ENCODE measurements at places on chromosomes 5 and 9. TPM values are rescaled to one million over a fixed set of nuclear protein-coding genes. Genes with fewer than 3 reads are reported as not detected.
A peak's percentile ranks its signal among the peaks of the same experiment; 100 is the strongest.

GRCh38 chr5:161034451-161034850 lies 182.4 kb upstream of the ATP10B start:
- no peaks in the 10 kb centered on the region for H3K27me3 ChIP-seq
- DNase-seq: no peak
- no peak overlapping the region for H3K27ac ChIP-seq
- H3K4me1 ChIP-seq: no peaks in the 10 kb centered on the region

DNA sequence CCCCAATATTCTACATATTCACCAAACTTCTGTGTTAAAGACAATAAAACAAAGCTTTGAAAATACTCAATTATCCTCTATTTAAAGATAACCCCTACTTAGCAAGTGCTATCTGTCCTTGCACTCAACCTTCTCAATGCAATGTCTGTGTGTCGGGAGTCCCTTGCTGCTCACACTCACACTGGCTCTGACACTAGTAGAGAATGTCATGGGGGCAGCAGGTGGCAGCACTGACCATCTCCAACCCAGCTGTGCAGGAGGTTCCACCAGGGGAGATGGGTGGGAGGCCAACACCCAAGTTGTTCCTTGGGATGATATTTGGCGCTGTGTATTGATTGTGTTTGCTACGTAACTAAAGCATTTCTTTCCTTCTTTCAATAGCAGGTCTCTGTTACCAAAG lies 59.4 kb upstream of the SIMC1 start:
- no peaks in the 10 kb centered on the region for H3K36me3 ChIP-seq
- H3K4me1 ChIP-seq: no peaks in the 10 kb centered on the region
- DNase-seq: no peak
- H3K27me3 ChIP-seq: no peaks in the 10 kb centered on the region

DNA sequence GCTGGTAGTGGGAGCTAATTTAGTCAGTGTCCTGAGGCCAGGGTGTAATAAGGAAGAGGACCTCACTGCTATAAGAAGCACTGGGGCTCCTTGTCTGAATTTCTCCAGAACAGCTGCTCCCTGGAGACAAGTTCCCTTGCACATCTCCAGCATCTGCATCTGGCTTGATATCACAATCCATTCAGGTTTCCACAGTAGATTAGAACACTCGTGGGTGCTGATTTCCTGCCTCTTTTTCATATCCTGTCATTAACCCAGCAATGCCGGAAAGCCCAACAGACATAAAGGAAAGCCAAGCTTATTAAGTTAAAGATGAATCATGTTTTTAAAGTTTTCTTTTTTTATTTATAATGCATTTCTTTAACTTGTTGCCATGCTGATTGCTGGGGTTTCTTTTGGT lies 232.3 kb upstream of the WWC1 start:
- H3K27me3 ChIP-seq: no peaks in the 10 kb centered on the region
- no peak overlapping the region for H3K4me3 ChIP-seq
- DNase-seq: no peak
- no peak overlapping the region for H3K27ac ChIP-seq

DNA sequence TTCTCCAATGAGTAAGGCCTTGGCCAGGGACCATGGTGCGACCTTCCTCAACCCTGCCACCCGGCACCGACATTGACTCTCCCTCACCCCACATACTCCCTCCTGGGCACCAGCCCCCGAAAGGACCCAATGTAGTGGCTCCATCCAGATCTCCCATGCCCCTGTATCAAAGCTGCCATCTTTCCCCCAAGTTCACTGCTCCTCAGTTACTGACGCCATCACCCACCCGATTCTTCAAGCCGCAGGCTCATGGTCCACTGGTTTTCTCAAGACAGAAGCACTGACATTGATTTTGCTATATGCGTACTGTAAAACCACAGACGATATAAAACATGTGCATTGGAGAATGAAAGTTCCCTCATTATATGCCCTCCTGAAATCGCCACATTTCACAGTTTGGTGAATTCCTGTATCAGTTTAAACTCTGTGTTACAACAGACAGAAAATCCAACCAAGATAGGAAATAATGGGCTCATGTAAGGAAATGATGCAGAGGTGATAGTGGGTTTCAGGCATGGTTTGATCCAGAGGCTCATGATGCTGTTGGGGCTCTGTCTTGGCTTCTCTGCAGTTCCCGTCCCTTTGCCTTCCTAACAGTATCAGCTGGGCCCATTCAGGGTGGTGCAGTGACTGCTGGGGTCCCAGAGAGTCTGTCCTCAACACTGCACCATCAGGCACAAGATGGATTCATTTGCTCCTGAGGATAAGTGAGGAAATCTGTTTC lies 207.3 kb upstream of the IER5L start:
- no peaks in the 10 kb centered on the region for H3K27me3 ChIP-seq
- H3K36me3 ChIP-seq: no peaks in the 10 kb centered on the region
- no peak overlapping the region for H3K27ac ChIP-seq
- no peaks in the 10 kb centered on the region for H3K4me1 ChIP-seq
- no peak for DNase-seq

DNA sequence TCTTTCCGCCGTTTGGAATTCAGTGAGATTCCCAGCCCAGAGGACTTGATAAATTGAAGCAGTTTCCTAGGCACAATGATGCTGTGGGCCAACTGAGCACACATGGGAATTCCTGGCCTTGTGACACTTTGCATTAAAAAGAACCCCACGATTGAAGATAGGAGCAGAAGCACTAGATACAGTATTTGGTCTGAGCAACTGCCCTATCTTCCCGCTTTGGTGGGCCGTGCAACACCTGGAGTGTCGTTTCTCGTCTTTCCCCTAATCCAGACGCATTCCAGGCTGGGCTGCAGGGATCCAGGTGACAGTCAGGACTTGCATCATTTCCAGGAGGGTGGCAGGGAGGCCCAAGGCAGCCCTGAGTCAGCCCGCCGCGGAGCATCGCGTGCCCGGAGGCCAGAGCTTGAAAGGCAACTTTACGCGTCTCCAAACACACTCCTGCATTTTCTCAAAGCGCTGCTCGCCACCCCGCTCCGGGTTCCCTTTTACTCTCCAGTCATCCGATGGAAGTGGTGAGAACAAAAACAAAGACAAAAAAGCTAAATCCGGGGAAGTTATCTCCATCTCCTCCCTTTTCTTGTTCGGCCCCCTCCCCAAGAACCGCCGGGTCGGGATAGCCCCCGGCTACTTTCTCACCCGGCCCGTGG lies 753 bp upstream of the STC2 start:
- no peaks in the 10 kb centered on the region for H3K36me3 ChIP-seq
- H3K27me3 ChIP-seq: peaks cover 20% of the 10 kb centered on the region
- no peak overlapping the region for H3K27ac ChIP-seq
- H3K4me1 ChIP-seq: peaks cover 22% of the 10 kb centered on the region
- DNase-seq: peak; percentile 54
- H3K4me3 ChIP-seq: peak overlapping the region; percentile 58

The SLC24A2 gene
- 0.15 TPM for polyA plus RNA-seq

The KCNV2 gene
- not detected for polyA plus RNA-seq

DNA sequence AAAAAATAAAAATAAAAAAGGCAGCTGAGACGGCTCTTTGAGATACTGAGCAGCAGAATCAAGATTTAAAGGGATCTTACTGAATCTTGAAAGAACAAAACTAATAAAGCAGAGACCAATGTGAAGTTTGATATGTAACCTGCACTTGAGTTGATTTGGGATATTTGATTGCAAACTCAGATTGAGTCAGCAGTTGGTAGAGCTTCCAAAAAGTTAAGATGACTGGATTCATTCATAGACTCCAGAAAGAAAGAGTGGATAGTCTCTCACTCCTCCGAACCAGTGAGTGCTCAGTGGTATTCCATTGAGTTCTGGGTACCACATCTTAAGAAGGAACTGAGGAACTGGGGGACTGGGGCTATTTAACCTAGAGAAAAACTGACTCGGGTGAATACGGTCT lies 52.7 kb upstream of the TESK1 start:
- H3K27ac ChIP-seq: no peak overlapping the region
- no peak for DNase-seq
- H3K4me3 ChIP-seq: no peak overlapping the region
- peaks cover 16% of the 10 kb centered on the region for H3K4me1 ChIP-seq

The SLC6A19 gene
- polyA plus RNA-seq: 69.3 TPM

The LCN10 gene
- polyA plus RNA-seq: 3.9 TPM

GRCh38 chr5:60510049-60510448 lies 189.9 kb downstream of the DEPDC1B start:
- H3K4me1 ChIP-seq: no peaks in the 10 kb centered on the region
- no peak overlapping the region for H3K4me3 ChIP-seq
- no peak overlapping the region for H3K27ac ChIP-seq
- H3K27me3 ChIP-seq: no peaks in the 10 kb centered on the region

GRCh38 chr5:165242646-165243045 lies 1737.2 kb downstream of the MAT2B start:
- no peaks in the 10 kb centered on the region for H3K27me3 ChIP-seq
- H3K4me1 ChIP-seq: no peaks in the 10 kb centered on the region
- H3K4me3 ChIP-seq: no peak overlapping the region
- no peaks in the 10 kb centered on the region for H3K36me3 ChIP-seq

The LHX2 gene
- not detected for polyA plus RNA-seq

DNA sequence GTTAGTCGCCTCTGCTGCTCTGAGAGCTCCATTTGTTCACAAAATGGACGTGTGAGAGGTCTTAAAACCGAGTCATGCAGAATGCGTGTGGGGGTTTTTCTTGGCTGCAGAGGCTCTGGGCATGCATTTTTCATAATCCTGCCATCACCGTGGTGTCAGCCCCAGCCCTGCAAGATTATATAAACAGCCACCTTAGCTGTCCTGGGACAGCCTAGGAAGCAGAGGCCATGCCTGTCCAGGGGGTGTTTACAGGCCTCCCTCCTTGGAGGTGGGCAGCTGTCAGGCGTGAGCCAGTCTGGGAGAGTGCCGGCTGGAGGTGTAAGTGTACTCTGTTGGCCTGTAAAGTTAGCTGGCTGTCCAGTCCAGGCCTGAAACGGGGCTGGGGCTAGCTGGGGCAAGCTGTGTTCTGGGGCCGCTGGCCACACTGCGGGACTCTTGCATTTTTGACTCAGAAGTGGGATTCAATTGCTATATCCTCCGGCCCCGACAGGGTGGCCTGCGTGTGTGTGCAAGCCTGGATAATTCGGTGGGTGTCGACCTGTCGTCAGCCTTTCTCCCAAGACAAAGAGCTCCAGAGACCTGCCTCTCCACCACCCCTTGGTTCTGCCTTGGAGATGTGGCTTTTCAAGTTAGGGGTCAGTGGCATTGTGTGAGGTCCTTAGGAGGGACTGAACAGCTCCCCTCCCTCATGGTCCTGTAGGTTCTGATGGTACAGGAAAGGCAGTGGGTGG lies 2.4 kb downstream of the WNK2 start:
- no peak overlapping the region for H3K4me3 ChIP-seq
- H3K4me1 ChIP-seq: no peaks in the 10 kb centered on the region
- no peaks in the 10 kb centered on the region for H3K36me3 ChIP-seq
- no peak overlapping the region for H3K27ac ChIP-seq

DNA sequence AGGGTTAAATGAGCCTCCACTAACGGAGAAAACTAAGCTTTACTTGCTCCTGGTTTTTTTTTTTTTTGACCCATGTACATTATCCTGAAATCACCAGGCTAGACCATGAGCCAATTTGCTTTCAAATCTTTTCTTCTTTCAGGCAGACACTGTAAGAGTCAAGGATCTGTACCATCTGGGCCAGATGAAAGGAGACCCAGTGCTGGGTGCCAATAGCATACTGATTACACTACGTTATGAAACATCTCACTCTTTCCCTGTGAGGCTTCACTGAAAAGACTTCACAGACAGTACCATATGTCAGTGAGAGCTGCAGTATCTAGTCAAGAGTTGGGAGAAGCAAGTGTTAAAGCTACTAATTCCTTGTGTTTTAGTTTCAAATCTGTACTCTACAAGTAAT lies 161.2 kb upstream of the PTPRD start:
- no peak overlapping the region for H3K4me3 ChIP-seq
- H3K4me1 ChIP-seq: no peaks in the 10 kb centered on the region

The RASGRF2 gene
- 4.9 TPM for polyA plus RNA-seq

DNA sequence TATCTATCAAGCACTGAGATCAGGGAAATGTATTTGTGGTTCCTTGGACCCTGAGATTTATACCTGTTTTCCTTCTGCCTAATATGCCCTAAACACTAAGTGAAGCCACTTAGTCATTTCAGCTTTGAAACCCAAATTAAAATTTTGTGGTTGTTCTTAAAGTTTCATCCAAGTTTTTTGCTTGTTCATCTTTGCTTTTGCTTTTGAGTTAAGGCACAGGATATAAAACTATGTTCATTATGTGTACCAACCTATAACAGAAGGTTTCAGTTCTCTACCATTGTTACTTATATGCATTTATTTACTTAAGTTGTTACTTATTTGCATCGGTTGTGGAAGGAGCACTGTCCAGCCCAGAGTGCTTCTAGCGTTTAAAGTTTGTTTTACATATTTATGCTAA lies 382.3 kb downstream of the PTPRD start:
- H3K4me1 ChIP-seq: no peaks in the 10 kb centered on the region
- H3K27me3 ChIP-seq: no peaks in the 10 kb centered on the region
- no peak for DNase-seq
- no peak overlapping the region for H3K27ac ChIP-seq

GRCh38 chr5:91484662-91485061 lies 101.5 kb upstream of the ARRDC3 start:
- no peaks in the 10 kb centered on the region for H3K27me3 ChIP-seq
- DNase-seq: no peak
- H3K4me3 ChIP-seq: no peak overlapping the region
- no peaks in the 10 kb centered on the region for H3K4me1 ChIP-seq

The TTC39B gene
- 4.9 TPM for polyA plus RNA-seq

The CNOT6 gene
- 5.9 TPM for polyA plus RNA-seq

The SPATA31A3 gene
- not detected for polyA plus RNA-seq

- no peaks in the 10 kb centered on the region for H3K4me1 ChIP-seq
- H3K36me3 ChIP-seq: no peaks in the 10 kb centered on the region
- no peak overlapping the region for H3K27ac ChIP-seq
- H3K4me3 ChIP-seq: no peak overlapping the region
Measured at GRCh38 chr9:134443174-134444037, 117.2 kb downstream of the RXRA start.

The FAM81B gene
- polyA plus RNA-seq: 2.3 TPM

GRCh38 chr5:67194166-67194565 lies 2.4 kb downstream of the CD180 start:
- DNase-seq: no peak
- H3K36me3 ChIP-seq: no peaks in the 10 kb centered on the region
- no peak overlapping the region for H3K27ac ChIP-seq
- no peaks in the 10 kb centered on the region for H3K27me3 ChIP-seq

The RGS3 gene
- polyA plus RNA-seq: 137 TPM

DNA sequence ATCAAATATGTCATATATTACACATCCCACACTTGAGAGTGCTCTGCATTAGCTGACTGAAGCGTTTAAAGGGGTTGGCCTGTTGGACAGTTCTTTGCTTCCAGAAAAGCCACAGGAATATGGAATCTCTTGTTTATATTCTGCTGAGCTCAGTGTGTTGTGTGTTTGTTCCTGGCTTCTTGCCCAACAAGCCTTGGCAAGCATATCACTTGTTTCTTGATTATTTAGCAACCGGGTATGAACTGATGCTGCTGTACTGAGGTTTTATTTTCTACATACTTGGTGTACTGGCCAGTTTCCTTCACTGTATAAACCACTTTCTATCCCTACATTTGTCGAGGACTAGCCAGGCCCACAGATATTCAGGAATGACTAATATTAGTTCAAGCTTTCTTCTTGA lies 378.9 kb downstream of the KCTD16 start:
- peak; percentile 27 for DNase-seq
- no peaks in the 10 kb centered on the region for H3K27me3 ChIP-seq
- no peak overlapping the region for H3K27ac ChIP-seq
- no peaks in the 10 kb centered on the region for H3K4me1 ChIP-seq

Measured in kidney (tissue), 22 donors.